ENCODE measurements at places on chromosomes 7 and 10.
A peak's percentile ranks its signal among the peaks of the same experiment; 100 is the strongest.

DNA sequence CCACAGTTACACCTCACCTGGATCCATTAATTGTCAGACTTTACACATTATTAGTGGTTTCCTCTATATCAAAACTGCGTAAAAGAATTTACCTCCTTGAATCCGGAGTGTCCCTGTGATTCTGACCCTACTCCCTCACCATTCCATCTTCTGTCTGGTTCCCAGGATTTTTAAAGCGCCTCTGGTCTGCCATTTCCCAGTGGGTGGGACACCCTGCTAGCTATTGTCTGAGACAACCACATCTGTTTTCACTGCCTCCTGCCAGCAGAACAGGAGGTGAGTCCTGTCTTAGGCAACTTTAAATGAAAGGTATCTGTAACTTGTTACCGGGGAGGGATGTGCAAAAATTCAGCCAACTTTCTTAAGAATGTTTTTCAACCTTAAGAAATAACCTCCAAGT, 2.3 kb downstream of the MACROH2A2 start:
- peaks cover 12% of the 10 kb centered on the region for H3K27me3 ChIP-seq
- DNase-seq = no peak

DNA sequence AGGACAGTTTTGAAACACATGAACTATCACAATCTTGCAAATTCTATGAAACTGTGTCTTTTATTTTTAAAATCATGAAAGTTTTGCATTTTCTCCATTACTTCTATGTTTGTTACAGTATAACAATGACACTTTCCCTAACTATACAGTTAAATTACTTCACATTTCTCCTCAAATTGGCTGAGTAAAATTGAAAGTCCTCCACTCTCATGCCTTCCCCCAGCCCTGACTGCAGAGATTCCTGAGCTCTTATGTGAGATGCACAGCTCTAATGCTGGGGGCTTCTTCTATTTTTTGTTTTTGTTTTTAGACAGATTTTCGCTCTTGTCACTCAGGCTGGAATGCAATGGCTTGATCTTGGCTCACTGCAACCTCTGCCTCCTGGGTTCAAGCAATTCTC, 22.7 kb upstream of the MAP3K8 start:
- H3K27ac ChIP-seq = no peak overlapping the region
- DNase-seq = no peak
- H3K27me3 ChIP-seq = peaks cover 1% of the 10 kb centered on the region

GRCh38 chr7:107538001-107538400, 25.7 kb downstream of the COG5 start:
- no peaks in the 10 kb centered on the region for H3K4me1 ChIP-seq
- H3K27ac ChIP-seq = no peak overlapping the region
- no peak for DNase-seq
- H3K36me3 ChIP-seq = peaks cover 7% of the 10 kb centered on the region
- H3K4me3 ChIP-seq = no peak overlapping the region

- H3K4me1 ChIP-seq = peaks cover 3% of the 10 kb centered on the region
- DNase-seq = no peak
- H3K36me3 ChIP-seq = no peaks in the 10 kb centered on the region
Observed at GRCh38 chr10:28945959-28946358, 268.6 kb downstream of the BAMBI start.

DNA sequence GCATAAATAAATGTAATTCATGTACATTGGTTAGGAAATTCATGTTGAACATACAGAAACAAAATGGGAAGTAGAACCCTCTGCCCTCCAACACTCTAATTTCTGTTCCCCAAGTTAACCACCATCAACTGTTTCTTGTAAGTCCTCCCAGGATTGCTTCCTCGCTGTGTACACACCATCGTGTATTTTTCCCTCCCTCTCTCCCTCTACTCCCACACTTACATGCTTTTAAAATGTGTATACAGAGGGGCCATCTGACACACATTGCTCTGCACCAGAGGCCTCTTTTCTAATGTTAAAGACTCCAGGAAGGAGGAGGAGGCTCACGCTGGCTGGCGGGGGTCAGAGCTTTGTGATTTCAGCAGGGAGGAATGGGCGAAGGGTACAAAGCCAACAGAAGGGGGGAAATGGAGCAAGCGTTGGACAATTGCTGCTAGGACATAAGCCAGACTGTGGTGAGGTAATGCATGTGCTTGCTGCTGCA, 1.9 kb upstream of the EPHA1 start:
- peaks cover 12% of the 10 kb centered on the region for H3K4me1 ChIP-seq
- DNase-seq = peak; percentile 72
- H3K36me3 ChIP-seq = no peaks in the 10 kb centered on the region

DNA sequence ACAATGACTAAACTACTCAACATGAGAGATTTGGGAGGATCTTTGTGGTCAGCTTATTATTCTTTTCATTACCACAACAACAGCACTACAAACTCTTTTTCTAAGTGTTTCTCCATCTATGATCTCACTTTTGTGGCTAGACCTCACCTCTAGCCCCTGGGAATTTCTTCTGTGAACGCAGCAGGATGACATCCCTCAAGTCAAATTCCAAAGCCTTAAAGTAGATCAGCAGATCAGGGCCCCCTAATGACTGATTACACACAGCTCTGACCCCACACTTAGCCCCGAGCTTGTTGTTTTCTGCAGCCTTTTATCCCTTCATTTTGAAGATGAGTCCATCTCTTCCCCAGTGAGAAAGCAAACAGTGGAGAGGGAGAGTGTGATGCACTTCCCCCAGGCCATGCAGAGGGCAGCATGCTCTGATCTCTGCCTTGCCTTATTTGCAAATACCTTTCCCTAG, 27.3 kb downstream of the TFAM start:
- peaks cover 5% of the 10 kb centered on the region for H3K4me1 ChIP-seq

DNA sequence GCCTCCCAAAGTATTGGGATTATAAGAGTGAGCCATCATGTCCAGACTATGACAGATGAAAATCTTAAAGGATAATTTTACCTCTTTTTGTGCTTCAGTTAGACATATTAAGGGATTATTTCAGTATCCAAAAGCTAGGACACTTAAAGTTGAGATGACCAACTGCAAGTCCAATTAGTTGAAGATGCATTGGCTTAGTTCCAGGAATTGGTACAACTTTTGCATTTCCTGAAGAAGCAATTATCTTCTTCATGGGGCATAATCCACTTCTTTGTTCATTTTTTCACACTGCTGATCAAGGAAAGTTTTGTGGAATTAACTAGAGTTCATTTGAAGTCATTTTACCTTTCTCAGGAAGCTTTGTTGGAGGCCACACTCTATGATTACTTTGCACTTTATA, 72.0 kb upstream of the HECW1 start:
- H3K27ac ChIP-seq = no peak overlapping the region
- no peak overlapping the region for H3K4me3 ChIP-seq
- no peaks in the 10 kb centered on the region for H3K36me3 ChIP-seq
- no peak for DNase-seq
- no peaks in the 10 kb centered on the region for H3K27me3 ChIP-seq
- H3K4me1 ChIP-seq = no peaks in the 10 kb centered on the region

DNA sequence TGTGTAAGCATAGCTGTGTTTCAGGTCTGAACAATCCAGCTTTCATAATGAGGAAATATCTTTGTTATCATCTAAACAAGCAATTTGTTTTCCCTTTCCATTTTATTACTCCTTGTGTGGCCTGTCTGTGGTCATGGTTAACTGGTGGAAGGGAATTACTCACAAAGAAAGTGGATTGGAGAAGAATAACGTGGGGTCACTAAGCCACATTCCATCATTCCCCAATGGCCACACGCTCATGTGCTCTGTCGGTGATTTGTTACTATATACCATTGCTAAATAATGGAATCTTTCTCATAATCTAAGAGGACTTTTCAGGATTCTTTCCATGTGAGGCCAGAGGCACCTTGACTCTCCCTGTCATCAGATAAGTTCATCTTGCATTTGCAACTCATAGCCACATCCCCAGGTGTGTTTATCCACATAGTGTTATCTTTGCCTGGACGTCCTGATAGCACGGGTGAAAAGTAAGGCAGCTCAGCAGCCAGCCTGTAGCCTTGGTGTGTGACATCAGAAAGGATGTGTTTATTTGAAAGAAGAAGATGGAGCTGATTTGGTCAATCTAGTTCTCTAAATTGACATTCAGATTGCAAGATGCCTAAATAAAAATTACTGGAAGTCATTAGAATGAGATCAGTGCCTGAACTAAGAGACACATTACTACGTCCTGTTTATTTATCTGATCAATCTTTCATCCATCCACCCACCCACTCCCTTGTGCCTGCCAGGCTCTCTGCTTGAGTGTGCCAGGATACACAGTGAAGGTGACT, 128.9 kb downstream of the CELF2 start:
- no peaks in the 10 kb centered on the region for H3K27me3 ChIP-seq
- peak; percentile 9 for DNase-seq
- no peak overlapping the region for H3K4me3 ChIP-seq

GRCh38 chr10:69866688-69867461, 65.2 kb downstream of the COL13A1 start:
- peak overlapping the region; percentile 13 for H3K4me3 ChIP-seq
- H3K27me3 ChIP-seq = no peaks in the 10 kb centered on the region
- peak overlapping the region; percentile 70 for H3K27ac ChIP-seq
- H3K4me1 ChIP-seq = peaks cover 33% of the 10 kb centered on the region
- H3K36me3 ChIP-seq = no peaks in the 10 kb centered on the region

- no peak overlapping the region for H3K27ac ChIP-seq
- no peak overlapping the region for H3K4me3 ChIP-seq
- DNase-seq = peak; percentile 18
- H3K4me1 ChIP-seq = no peaks in the 10 kb centered on the region
Observed at GRCh38 chr7:82210416-82211184, 233.0 kb downstream of the CACNA2D1 start.

DNA sequence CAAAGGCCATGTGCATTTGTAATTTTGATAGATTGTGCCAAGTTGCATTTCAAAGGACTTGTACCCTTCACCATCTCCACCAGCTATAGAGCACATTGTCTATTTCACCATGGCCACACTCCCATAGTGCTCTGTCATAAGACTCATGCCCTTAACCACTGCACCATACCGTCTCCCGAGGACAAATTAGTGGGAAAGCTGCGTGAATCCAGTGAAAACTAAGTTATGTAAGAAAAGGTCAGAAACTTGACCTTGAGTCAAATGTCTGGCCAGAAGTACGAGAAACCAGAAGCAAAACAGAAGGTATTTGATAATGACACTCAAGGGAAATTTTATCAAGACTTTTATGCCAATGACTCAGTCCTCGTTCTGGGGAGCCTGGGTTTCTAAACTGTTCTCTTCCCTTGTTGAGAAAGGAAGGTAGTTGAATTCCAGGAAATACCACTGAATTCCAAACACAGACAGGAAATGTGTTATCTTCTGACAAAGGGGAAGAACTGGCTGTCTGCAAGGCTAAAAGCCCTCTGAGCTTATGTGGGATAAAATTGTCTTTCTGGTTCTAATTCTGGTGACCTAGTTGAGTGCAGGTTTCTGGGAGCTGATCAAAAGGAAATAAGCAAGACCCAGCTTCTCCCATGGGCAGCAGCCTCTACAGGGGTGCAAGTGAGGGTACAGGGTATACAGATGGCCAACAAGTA, 49.7 kb downstream of the CDK1 start:
- no peak overlapping the region for H3K4me3 ChIP-seq
- H3K4me1 ChIP-seq = peaks cover 9% of the 10 kb centered on the region
- no peaks in the 10 kb centered on the region for H3K27me3 ChIP-seq
- peak; percentile 86 for DNase-seq

GRCh38 chr7:158809596-158809995, 19.7 kb downstream of the ESYT2 start:
- H3K4me1 ChIP-seq = peaks cover 10% of the 10 kb centered on the region
- peak; percentile 45 for DNase-seq
- H3K36me3 ChIP-seq = peaks cover under 1% of the 10 kb centered on the region
- no peak overlapping the region for H3K27ac ChIP-seq

DNA sequence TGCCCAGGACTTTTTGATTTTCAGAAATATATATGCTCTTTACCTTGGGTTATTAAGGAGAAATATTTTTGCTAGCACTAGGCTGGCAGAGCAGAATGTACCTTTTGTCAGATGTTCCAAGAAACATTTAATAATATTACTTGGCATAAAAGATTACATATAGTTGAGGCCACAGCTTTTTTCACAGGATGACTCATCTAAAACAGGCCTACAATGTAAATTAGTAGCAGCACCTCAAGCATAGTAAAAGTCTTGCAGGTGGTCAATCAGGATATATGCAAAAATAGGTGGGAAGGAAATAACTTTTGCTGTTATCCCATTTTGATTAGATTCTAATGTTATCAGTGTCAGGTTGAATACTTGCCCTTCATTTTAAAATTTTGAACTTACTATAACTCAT, 14.9 kb upstream of the ITGB1 start:
- no peaks in the 10 kb centered on the region for H3K36me3 ChIP-seq

DNA sequence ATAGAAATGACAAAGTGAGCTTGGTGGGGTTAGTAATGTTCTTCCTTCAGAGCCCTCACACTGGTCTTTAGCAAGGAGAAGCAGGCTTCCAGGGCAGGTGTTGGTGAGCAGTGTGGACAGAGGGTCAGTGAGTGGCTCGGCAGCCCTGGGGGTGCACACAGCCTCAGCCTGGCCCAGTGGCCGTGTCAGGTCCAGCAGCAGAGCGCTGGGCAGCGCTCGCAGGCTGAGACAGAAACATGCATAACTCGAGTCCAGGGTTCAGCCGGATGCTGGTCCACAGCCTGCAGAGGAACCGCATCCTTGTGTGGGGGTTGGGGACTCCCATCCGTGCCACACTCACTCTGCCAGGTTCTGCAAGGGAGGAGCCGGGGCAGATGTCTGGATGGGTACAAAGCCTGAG, 11.0 kb upstream of the ZNF853 start:
- peaks cover 43% of the 10 kb centered on the region for H3K36me3 ChIP-seq
- H3K27ac ChIP-seq = no peak overlapping the region
- no peaks in the 10 kb centered on the region for H3K4me1 ChIP-seq
- no peaks in the 10 kb centered on the region for H3K27me3 ChIP-seq
- no peak for DNase-seq

- no peaks in the 10 kb centered on the region for H3K27me3 ChIP-seq
- no peak for DNase-seq
- no peaks in the 10 kb centered on the region for H3K36me3 ChIP-seq
- H3K27ac ChIP-seq = no peak overlapping the region
- no peak overlapping the region for H3K4me3 ChIP-seq
Observed at GRCh38 chr7:85708221-85708620, 521.4 kb upstream of the SEMA3D start.

Measured in IMR-90 (cell line).